ENCODE measurements at places on chromosomes 4 and X.

DNA sequence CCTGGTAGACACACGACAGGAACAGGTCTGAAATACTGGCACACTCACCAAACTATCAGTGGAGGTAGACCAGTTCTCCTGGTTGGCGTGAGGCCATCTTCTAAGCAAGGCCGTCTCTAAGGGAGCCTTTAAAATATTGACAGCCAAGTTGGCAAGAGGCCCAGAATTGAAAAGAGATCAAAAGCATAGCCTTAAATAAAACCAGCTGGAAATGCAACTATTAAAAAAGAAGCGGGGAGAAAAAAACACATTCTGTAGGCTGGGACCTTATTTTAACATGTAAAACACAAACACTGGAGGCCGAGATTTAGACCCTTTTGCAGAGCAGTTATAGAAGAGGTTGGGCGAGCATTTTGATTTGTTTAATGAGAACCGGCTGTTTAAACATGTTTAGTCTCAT lies 233.0 kb upstream of the CLNK start:
- DNase-seq = no peak

DNA sequence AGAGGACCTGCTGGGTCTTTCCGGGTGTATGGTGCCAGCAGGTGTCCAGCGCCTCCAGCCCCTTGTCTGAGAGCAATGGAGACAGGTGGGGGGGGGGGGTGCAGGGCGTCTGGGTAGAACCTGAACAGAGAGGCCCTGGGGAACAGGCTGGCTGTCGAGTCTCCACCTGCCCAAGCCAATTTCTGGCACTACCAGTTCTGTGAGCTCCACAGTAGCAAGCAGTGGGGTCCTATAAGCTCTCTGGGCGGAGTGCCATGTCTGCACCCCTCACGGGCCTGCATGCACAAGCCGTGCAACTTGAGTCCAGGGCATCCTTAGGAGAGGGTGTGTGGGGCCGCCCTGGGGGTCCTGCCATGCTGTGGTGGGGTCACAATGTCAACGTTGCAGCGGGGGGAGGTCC lies 10.1 kb upstream of the FGFR3 start:
- DNase-seq = no peak

- DNase-seq = no peak
Measured at GRCh38 chrX:77788050-77788449, 2.0 kb upstream of the ATRX start.

- DNase-seq = no peak
Measured at GRCh38 chr4:13966231-13967195, 339.0 kb upstream of the BOD1L1 start.

- no peak for DNase-seq
Measured at GRCh38 chrX:369563-370101, 17.1 kb downstream of the PPP2R3B start.

- peak; percentile 3 for DNase-seq
Measured at GRCh38 chr4:1376841-1377605, 29.2 kb downstream of the NKX1-1 start.

GRCh38 chrX:37652589-37653231 lies 32.9 kb upstream of the XK start:
- no peak for DNase-seq

DNA sequence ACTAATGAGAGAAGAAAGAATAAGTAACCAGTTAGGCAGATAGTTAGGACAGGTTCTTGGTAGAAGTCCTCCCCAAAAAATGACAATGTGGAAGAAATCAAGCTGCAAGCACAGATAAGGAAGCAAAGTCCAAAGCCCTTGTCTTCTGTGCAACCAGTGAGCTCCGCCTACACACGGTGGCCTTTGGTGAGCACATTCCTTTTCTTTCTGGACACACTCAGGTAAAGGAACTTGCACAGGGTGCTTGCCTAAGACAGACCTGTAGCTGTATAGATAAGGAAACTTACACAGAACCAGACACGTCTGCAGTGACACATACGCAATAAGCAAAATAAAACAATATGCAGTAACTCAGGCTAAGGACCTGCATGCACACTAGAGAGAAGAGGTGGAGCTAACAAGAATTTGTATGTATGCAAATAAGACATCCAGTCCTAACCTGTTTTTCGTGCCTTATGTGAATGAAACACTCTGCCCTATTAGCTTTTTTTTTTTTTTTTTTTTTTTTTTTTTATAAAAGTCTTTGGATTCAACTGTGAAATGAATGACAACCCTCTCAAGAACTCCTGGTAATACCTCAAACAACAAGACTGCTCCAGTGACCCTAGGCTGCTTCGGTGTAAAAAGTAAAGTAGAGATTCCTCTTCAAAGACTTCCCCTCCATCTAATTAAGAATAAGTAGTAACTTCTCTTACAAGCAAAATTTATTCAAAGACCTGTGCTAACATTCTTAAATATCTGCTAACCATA lies 48.8 kb downstream of the UGT2B10 start:
- DNase-seq = no peak

DNA sequence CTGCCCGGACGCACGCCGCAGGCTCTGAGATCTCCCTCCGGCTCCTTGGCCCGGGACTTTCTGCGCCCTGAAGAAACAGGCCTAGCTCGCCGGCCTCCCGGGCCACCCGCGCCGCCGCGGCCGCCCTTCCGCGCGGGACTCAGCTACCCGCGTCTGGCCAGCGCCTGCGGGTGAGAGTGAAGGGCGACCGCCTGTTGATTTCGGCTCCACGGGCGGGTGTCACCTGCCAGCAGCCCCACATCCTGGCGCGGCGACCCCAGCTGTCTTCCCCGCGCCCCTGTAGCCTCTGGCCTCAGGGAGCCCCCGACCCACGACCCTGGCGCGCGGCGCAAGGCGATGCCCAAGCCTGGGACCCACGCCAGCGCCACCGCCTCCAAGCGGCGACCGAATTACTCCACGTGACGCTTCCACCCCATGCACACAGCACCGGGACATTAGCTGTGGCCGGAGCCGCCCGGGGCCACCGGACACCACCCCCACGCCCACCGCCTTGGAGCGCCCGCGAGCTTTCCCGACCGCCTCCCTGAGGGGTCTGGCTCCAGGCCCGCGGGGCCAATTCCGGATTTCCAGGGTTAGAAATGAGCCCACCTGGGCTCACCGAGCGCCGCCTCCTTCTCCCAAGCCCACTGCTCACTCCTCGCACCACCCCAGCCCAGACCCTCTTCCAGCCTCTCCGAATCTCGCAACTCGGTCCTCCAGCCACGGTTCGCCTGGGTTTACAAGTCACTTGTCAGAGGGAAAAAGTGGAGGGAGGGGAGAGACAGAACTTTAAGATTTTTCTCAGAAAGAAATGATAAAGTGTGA lies 10.2 kb downstream of the ARX start:
- no peak for DNase-seq

GRCh38 chrX:68732906-68733493 lies 85.5 kb downstream of the STARD8 start:
- peak; percentile 9 for DNase-seq

DNA sequence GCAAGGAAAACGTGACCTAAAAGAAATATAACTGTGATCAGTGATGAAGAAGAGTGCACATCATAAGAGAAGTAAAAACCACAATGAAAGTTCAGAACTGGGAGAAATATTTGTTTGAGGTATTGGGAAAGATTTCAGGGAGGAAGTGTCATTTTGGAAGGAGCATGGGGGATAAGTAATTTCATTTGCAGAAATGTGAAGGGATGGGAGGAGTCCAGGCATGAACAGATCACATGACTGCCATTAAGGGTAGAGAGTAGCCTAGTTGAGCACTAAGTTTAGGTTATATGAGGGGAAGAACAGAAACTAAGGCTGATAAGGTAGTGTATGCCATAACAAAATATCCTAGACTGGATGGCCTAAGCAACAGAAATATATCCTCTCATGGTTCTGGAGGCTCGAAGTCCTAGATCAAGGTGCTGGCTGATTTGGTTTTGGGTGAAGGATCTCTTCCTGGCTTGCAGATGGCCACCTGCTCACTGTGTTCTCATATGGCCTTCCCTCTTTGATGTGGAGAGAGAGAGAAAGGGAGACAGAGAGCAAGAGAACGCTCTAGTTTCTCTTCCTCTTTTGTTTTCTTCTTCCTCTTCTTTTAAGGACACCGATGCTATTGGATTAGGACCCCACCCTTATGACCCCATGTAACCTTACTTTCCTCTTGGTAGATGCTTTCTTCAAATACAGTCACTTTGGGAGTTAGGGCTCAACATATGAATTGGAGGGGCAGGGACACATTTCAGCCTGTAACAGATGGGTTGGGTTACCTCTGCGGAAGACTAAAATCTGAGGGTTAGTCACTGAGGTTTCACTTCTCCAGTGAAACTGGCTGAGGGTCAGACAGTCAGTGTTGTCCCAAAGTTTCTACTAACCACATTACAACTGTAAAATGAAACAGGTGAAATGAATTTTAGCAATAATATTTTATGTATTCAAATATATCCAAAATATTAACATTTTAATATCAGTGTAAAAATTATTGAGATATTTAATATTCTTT lies 77.9 kb downstream of the EGF start:
- DNase-seq = no peak

DNA sequence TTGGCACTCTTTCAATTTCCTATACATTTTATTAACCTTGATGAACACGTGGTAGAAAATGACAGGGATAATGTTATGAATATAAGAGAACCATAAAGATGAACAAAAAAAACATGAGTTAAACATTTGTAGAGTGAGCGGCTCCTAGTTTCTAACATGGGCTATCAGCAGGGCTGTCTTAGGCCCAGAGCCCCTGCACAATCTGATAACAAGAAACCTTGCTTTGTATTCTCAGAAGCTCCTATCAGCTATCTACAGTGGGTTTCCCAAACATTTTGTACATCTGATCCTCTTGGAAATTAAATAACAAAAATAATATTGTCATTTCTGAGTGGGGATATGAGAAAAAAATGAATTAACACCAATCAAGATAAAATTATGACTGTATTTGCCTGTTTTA lies 10.6 kb upstream of the RBPJ start:
- DNase-seq = no peak

- DNase-seq = no peak
Measured at GRCh38 chrX:130299279-130300009, 30.7 kb upstream of the ZNF280C start.

DNA sequence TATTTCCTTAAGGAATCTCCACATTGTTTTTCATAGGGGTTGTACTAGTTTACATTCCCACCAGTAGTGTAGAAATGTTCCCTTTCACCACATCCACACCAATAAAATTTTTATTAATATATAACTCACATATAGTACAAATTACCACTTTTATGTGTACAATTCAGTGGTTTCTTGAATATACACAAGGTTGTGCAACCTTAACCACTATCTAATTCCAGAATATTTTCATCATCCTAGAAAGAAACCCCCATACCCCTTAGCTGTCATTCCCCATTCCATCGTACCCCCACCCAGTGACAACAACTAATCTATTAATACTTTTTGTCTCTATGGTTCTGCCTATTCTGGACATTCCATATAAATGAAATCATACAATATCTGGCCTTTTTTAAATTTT lies 108.3 kb upstream of the USP9X start:
- no peak for DNase-seq

GRCh38 chr4:71231129-71232055 lies 107.4 kb upstream of the SLC4A4 start:
- peak; percentile 49 for DNase-seq

- DNase-seq = no peak
Measured at GRCh38 chr4:38003102-38003501, 42.9 kb downstream of the PTTG2 start.

DNA sequence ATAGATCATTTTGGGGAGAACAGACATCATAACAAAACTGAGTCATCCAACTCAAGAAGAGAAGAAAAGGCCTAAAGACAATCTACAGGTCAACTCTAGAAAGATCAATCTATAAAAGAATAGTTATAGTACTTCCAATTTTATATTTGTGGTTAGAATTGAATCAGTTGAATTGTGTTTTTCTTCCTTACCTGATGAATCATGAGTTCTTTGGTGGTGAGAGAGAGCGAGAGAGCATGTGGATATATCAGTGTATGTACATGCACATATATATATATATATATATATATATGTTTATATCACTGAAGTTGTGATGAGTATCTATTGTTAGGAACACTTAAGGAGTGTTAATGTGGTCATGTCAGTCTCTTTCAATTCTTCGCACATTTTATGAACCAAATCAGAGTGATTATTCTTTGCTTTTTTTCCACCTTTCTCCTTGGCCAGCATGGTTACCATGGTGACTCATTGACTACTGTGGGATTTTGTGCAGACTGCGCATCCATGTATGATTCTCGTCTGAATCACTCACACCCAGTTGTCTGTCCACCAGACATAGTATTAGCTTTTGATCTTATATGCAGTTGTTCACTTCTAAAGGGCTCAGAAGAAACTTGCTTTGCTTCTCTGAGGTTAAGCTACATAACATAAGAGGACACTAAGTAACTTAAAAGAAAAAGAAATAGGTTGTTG lies 90.4 kb upstream of the RAB40AL start:
- DNase-seq = no peak

DNA sequence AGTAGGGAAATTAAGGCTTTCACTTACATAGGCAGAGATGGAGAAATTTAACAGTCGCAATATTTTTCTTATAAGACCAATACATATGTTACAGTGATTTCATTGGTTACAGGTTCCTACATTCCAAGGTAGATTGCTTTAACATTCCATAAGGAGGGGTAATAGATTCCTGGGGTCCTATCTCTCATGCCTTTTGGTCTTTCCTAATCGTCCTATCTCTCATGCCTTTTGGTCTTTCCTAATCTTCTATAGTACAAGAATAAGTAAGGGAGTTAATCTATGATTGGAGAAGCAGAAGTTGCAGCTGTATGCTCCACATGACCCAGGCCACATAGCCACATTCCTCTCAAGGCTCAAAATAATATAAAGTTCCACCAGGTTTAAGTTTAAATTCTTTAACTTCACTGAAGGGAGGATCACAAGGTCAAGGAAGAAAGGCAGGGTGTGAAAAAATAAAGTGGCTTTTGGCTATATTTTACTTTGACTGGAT lies 285.0 kb upstream of the BOD1L1 start:
- DNase-seq = no peak

DNA sequence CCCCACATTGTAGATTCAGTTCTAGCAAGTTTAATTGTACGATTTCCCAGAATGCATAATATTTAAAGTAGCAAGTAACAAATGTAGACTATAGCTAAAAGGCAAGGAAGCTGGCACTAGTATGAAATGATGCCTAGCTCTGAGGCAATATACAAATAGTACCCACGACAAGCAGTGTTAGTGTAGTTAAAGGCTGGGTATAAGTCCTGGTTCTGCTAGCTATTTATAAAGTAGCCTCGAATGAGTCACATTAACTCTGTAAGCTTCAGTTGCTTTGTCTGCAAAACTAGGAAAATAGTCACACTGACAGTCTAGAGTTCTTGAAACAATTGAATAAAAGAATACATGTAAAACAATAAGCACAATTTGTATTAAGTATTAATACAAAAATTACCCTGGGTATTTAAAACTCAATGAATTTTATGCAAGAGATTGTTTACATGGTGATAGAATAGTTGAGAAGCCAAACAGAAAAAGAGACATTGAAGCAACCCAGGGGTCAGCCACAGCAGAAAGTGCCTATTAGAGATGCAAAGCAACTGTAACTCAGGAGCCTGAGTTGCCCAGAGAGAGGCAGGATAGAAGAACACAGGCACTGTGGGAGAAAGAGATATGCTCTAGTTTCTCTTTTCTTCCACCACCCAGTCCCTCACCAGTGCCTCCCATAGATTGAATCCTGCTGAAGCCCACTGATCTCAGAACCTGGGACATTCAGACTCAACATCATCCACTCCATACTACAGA lies 949.0 kb downstream of the C4orf33 start:
- no peak for DNase-seq

GRCh38 chr4:83334425-83335241 lies at the start of gene HPSE:
Gene HPSE, minus strand, starts transcription at chr4:83334848. Its CDS starts 66 bp downstream, at chr4:83334782.
- peak; percentile 17 for DNase-seq

GRCh38 chrX:2483398-2484060 lies 17.2 kb downstream of the DHRSX start:
- DNase-seq = peak; percentile 64

Measured in posterior cingulate gyrus (tissue), 11 donors.